ENCODE measurements at places on chromosomes 2 and 18.

GRCh38 chr18:25876330-25876948 lies 214.0 kb downstream of the SS18 start:
- DNase-seq = no peak

GRCh38 chr2:28049416-28049815 lies 158.9 kb downstream of the BABAM2 start:
- DNase-seq = no peak

DNA sequence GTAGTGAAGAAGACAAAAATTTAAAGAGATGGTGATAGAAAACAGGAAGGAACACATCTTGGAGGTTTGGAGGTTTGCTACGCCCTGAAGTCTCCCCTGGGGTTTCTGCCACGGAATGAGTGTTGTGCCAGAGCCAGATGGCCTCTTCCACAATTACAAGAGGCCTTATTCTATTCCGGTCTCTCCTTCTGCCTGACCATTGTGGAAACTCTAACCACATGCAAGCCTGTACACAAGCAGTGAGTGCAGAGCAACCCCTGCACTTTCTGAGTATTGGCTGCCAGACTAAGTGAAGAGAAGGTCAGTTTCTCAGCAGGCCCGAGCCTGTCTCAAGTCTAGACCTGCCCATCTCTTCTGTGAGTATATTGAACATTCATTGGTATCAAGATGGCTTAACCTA lies 22.7 kb upstream of the MYO1B start:
- DNase-seq = no peak

GRCh38 chr2:24889221-24889620 lies 30.8 kb downstream of the ADCY3 start:
- no peak for DNase-seq

DNA sequence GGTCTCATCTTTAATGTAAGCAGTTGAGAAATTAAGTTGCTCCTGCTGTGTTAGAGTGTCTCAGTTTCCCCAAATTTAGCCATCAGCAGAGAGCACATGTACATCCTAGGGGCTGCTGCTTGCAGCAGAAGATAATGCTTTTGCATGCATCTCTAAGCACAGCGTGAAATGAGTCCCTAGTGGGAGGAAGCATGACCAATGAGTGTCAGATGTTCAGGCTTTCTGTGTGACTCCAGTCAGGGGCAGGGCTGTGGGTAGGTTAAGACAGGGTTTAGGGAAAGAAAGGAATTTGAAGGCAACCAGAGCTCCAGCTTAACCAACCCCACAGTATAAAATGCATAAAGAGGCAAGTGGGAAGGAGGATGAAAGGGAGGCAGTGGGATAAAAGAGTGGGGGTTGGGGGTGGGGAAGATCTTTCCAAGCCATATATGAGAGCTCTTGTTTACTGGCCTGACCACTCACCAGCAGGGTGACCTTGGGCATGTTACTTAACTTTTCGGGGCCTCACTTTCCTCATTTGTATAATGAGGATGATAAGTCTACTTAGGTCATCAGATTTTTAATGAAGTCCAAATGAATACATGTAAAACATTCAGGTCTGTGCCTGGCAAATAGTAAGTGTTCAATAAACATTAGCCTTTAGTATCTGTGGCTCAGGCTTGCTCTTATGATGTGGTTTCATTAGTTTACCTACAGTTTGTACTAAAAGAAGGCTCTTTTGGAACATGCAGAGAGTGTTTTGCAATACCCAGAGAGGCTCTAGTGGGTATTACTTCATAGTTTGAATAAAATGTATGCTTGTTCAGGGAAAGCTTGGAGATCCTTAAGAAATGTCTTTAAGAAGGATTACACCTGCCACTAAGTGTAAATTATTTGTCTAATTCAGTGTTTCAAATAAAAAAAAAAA lies 42.7 kb upstream of the PELI1 start:
- peak; percentile 59 for DNase-seq

- DNase-seq = no peak
These were observed 132.7 kb downstream of the ALPK2 start for GRCh38 chr18:58496231-58496630.

DNA sequence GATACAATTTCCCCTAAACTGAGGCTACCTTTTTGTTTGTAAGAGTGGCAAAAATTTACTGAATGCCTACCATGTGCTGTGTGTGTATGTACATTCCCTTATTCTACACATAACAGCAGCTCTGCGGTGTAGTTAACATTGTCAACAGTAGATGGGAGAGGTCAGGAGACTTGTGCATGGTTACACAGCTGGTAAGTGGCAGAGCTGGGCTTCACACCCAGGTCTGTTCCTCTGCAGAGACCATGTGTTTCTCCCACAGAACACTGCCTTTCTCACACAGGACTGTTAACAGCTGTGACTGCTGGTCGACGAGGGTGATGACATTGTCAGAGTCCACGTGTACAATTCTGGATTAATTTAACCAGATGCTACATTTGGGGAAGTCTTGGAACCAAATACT lies 49.1 kb downstream of the EML6 start:
- DNase-seq = no peak
